Stromal cell of bone marrow (primary cell): ENCODE measurements at places on chromosomes 7 and 10.

DNA sequence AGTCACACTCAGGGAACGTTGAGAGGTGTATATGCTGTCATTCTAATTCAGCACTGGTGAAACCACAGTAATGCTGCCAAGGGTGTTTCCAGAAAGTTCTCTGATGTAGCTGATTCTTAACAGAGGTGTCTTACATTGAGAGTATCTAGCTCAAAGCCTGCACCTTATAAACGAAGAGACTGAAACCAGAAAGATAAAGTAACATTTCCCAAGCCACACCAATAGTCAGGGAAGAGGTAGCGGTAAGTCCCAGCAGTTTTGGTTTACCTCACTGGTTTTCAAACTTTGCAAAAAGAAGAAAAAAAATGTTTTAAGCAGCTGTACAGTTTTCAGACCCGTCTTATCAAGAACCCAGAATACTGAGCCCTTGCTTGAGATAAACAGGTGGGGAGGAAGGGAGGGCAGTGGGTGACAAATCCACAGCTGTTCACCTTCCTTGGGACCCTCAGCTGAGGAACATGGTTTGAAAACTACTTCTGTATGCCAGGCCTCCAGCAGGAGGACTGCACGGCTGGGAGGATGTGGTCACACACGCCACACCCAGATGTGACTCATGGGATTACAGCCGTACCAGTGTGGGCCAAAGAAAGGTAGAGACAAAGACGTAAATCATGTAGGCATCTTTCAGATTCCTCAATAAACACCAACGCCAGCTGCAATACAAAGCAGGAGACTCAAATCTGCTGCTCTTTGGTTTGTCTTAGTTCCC is 63.9 kb upstream of the GSDME start:
- DNase-seq, result no peak

DNA sequence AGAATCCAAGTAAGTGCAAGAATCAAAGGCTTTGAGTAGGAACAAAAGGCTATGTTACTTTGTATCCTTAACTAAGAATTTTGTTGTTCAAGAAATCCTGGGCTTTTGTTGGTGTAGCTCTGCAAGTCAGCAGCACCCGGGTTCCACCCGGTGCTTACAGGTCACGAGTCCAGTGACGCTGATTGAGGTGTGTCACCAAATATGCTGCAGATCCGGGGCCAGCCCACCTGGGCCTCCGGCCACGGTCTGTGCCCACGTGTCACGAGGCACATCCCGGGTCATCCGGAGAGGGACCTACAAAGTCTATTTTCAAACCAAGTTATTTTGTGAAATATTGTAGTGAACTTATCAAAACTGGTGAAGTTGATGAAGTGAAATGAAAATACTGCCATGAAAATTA is 103.1 kb downstream of the MGMT start:
- DNase-seq, result no peak

- no peak for DNase-seq
Observed at GRCh38 chr7:47666164-47666862, 84.4 kb upstream of the TNS3 start.

- DNase-seq, result no peak
Observed at GRCh38 chr10:59885430-59886134, 20.8 kb downstream of the CCDC6 start.
